ENCODE measurements at places on chromosomes 1 and 21. TPM values are rescaled to one million over a fixed set of nuclear protein-coding genes. Genes with fewer than 3 reads are reported as not detected.

Gene FMO1
- total RNA-seq, result not detected

Gene C8B
- not detected for total RNA-seq

GRCh38 chr1:183636783-183637182 is 1.2 kb upstream of the ARPC5 start:
- DNase-seq, result no peak

GRCh38 chr1:19644681-19645410 is 735 bp downstream of the NBL1 start:
- no peak for DNase-seq

- peak; percentile 22 for DNase-seq
These were observed 14.7 kb downstream of the TFF2 start for GRCh38 chr21:42336054-42336453.

DNA sequence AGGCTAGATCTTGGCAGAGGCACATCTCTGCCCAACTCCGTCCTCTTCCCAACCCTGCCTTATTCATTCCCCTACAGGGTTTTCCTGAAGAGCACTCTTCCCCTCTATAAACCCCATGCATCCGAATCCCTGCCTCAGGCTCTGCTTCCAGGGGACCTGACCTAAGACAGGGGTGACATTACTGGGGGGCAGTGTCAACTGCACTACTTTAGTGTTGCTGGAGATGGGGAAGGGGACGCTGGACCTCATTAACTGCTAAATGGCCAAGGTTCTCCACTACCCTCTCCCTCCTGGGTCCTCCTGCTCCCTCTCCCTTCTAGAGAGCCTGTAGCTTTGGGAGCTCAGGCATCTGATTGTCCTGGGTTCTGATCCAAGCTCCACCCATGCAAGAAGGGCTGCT is 126.2 kb downstream of the GRIK3 start:
- DNase-seq, result no peak

DNA sequence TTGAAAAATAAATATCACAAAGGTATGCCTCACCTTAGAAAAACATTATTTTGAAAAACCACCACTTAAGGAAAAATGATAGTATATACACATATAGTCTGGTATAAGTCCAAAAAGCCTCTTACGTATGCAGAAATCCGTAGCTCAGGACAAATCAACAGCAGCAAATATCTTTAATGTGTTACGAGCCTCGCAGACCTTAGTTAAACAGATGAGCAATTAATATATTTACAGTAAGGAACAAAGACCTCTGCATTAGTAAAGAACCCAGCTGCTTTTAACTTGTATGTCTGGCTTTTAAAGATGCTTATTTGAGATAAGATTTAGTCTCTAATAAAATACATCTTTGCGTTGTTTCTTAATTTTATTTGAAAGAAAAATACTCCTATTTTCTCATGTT is 79.9 kb upstream of the CHRM3 start:
- no peak for DNase-seq

DNA sequence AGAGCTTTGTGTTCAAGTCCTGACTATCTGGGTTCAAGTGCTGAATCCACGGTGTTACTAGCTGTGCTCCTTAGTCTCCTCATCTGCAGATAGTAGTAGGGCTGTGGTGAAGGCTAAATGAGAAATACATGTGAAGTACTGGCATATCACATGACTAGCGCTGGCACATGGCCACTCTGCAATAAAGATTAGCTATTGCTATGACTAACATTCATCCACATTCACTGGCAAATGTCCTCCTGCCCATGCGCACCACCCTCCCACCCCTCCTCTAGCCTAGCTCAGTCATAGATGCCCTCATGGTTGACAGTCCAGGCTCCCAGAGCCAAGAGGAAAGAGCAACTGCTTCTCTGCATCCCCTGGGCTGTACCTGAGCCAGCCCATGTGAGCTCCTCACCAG is 8.5 kb upstream of the COL8A2 start:
- peak; percentile 92 for DNase-seq

GRCh38 chr1:56200896-56201295 is 378.5 kb downstream of the PLPP3 start:
- DNase-seq, result no peak
